CD4-positive, alpha-beta T cell treated with Interleukin-1 beta for 1 hour (primary cell): ENCODE measurements at places on chromosomes 5 and 9.

- DNase-seq = no peak
These were observed 7.8 kb downstream of the SLC9A3 start for GRCh38 chr5:516338-516925.

GRCh38 chr5:158465086-158465972 is 606.4 kb upstream of the CLINT1 start:
- DNase-seq = no peak

DNA sequence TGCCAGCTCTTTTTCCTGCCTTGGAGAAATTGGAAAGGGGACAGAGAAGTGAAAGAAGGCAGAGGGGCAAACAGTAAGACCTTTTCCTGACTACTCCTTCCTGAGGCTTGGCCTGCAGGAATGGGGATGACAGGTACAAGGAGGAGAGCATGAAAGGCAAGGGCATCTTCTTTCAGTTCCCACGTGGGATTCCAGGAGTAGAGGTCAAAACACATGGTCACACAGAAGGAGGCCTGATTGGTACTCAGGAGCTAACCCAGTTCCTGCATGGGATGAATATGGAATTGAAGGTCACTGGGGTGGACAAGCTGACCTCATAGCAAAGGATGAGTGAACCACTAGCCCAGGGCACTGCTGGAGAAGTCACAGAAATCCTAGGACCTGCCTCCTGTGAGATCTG is 112.5 kb upstream of the ZNF366 start:
- no peak for DNase-seq

GRCh38 chr9:135736979-135737839 is 35.2 kb downstream of the KCNT1 start:
- DNase-seq = no peak

GRCh38 chr5:32778403-32778802 is 67.3 kb downstream of the NPR3 start:
- no peak for DNase-seq

DNA sequence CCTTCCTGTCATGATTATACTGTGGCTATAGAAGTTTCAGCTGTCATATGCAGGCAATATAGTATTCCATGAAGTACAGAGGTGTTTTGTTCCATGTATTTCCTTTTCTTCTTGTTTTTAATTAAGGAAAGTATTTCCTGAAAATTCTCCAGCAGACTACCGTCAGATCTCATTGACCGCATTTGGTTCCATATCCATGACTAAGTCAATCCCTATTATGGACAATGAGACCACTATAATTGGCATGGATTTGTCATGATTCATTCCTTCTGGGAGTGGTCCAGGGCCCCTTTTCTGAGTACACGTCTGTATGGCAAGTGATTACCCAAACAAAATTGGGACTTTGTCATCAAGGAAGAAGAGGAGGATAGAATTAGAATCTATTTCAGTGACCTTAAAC is 283.2 kb upstream of the CLINT1 start:
- DNase-seq = no peak

DNA sequence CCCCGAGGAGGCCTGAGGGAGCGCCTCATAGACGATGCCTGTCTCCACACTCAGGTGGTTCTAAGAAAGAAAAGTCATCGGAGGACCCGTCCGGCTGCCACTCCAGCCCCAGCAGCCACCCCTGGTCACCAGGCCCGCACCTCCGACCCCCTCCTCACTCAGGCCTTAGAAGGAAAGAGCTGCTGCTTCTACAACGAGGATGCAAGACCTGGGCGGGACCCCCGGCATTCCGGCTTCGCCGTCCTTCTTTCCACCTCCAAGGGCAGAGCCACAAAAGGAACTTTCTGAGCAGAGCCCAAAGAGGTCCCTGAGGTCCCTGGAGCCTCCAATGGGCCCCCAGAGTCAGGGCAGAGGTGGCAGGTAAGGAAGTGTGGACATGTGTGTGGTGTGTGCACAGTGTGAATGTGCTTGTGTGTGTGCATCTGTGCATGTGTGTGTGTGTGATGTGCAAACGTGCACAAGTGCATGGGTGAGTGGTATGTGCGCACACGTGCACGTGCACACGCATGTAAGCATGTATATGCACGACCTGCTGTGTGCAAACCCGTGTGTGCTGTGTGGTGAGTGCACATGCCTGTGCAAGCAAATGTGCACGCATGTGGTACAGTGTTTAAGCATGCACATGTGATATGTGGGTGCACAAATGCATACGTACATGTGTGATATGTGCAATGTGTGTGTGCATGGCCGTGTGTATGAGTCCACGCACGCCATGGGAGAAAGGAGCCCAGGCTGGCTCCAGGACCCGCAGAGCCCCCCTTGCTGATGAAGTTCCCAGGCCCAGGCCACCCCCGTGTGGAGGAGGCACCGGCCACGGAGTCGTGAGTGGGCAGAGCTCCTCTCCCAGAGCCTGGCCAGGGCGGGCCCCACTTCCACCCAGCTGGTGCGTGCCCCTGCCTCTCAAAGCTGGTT is 27.7 kb upstream of the TMEM250 start:
- no peak for DNase-seq

DNA sequence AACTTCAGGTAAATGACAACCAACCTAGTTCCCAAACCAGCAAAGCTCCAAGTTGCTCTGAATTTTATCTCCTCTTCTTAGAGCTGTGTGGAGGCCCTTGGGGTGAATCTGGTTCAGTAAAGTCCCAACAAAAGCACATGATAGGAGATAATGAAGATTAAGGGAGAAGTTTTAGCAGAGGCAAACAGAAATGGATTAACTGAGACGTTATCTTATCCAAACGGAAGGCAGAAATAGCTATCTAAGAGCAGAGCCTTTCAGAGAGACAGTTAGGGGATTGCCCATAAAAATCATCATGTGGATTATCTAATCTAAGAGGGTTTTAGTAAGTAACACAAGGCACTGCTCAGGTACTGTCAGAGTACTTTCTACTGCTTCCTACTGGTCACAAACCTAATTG is 183.9 kb upstream of the ZNF618 start:
- DNase-seq = no peak

GRCh38 chr5:5531371-5531770 is 108.9 kb downstream of the ICE1 start:
- DNase-seq = no peak

DNA sequence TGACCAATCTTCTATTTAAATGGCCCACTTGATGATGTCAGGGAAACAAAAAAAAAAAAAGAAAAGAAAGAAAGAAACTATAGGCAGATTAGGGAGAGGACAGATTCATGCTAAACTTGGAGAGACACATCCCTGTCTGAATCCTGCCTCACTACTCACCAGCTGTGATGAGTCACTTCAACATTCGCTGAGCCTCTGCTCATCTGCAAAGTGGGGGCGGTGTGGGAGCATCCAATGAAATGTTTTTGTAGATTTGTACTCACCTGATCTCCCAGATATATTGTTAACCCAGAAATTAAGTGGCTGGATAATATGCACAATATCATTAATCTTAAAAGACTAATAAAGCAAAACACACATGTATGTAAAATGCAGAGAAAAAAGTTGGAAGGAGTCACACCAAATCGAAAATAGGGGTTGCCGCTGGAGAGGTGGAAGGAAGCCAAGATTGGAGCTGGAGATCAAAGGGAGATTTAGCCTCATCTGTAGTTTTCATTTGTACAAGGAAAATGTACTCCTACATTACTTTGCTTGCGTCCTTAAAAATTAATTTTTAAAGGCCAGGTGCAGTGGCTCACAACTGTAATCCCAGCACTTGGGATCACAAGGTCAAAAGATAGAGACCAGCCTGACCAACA is 17.0 kb upstream of the ERGIC1 start:
- no peak for DNase-seq
